SJCRH30 (cell line): ENCODE measurements at places on chromosomes 7 and 10.

DNA sequence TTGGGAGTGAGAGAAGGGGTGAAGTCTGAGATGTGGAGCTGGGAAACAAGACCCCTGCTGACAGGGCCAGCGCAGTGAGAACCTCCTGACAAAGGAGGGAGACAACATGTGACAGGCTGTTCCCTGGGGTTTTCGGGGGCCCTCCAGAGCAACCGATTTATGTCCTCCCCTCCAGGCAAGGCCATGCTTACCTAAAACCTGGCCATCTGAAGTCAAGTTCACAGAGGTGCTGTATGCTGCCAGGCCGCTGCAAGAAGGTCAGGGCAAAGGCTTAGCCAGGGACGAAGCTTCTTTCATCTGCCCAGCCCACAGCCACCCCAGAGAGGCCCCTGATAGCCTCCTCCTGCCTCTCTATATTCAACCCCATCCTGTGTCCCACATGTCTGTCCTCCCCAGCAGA lies 20.6 kb downstream of the NPC1L1 start:
- no peak for DNase-seq

DNA sequence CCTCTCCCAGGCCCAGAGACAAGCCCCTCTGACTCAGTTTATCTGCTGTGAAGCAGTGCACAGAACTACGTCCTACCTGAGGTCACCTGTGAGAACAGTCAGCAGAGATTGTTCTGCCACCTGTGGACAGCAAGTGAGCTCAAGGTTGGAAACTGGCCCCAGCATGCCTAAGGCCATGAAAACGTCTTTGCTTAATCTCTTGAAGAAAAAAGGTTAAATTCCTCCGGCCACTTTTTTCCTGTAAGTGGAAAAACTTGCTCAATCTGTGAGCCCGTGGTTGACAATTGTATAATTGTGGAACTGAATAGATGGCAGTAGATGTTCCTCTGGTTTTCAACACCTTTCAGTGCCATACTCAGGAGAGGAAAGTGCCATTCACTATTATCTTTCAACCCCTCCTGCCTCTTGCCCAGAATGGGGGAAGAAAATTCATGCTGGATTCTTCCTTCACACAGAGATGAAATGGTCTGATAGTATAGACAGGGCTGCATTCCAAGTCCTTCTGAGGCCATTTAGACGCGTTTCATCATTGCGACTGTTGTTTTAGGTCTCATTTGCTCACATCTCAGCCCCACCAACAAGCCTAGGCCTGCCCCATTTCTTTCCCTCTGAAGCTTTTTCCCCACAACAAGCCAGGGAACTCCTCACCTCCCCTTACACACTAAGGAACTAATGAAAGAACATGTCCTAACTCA lies 292.9 kb downstream of the FZD1 start:
- DNase-seq, result no peak

DNA sequence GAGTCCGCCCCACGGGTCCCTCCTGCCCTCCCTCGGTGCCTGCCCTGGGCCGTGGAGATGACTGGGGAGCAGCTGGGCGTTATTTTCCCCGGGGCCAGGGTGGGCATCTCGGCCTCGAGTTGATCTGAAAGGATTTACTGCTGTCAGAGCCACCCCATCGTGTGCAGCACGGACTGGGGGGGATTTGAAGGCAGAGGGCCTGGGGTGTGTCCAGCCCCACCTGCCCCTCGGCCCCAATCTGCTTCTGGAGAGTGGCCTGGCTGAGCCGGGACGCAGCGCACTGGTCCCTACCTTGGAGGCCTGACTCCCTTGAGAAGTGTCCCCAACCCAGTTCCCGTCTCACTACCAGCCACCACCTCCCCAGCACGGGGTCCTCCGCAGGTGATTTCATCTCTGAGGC lies 24.2 kb upstream of the PFKFB3 start:
- DNase-seq, result no peak

DNA sequence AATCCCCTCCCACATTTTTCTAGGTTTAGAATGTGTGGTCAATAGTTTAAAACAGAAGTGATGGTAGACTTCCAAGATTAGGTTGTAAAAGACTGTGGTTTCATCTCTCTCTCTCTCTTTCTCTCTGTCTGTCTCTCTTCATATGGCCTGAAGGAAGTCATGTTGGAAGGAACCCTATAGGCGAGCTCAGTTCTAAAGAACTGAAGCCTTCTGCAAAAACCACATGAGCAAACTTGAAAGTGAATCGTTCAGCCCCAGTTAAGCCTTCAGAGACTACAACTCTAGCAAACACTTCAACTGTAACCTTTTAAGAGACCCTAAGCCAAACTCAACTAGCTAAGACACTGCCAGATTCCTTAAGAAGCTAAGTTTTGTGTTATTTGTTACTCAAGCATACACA lies 707.5 kb upstream of the LRRTM3 start:
- no peak for DNase-seq

- DNase-seq, result no peak
These were observed 55.0 kb downstream of the PODXL start for GRCh38 chr7:131501422-131501821.

GRCh38 chr10:36943544-36943943 lies 181.9 kb upstream of the ANKRD30A start:
- DNase-seq, result no peak

DNA sequence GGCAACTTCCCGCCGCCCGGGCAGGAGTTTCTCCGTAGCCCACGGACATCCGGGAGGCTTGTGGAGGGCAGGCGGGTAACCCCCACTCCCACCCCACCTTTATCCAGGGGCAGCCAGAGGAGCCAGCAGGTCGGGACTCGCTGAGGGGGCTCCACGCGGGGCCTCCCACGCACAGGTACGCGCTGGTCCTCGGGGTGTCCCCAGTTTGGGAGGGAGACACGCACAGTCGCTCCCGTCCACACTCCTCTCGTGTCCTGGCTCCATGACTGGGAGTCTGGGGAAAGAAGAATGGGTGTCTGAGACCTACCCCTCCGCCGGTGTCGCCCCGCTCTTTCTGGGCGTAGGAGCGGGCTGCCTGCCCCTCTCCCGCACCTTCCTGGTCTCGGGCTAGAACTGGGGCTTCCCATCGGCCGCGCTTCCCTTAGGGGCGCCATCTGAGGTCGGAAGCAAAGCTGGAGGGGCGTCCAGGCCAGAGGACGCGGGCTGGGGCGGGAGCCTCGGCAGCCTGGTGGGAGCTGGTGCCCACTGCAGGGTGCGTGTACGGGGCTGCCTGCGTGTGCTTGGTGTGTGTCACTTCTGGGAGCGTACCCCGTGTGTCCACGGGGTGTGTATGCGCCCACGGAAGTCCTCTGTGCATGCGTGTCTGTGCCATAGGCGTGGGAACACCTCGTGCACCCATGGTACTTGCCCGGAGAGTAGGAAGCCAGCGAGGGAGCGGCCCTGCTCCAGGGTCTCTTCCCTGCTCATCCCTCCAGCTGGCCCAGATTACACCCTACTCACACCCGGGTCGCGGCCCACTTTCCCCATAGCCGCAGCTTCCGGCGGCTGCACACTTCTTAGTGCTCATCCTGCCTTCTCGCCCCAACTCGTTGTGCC lies 73.0 kb upstream of the LEP start:
- no peak for DNase-seq

DNA sequence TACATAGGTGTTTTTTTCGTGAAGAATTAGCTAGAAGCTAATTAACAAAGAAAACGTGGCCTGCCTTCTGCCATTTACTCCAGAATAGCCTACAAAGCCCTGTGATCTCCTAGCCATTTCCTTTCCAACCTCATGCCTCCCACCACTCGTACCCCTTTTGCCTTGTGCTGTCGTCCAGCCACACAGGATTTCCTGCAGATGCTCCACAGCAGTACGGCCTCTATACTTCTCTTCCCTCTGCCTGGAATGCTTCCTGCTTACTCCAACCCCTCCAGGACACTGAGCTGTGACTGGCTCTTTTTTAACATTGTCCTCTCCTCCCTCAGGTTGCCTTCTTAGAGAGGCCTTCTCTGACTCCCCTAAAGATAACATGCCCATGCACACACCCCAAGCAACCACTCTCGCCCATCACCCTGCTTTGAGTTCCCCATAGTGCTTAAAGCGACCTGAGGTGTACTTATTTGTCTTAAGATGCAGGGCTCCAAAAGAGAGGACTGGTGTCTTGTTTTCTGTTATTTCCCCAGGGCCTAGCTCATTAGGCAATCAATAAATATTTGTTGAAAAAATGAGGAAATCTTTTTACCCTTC lies 32.7 kb downstream of the STK17A start:
- DNase-seq, result no peak

DNA sequence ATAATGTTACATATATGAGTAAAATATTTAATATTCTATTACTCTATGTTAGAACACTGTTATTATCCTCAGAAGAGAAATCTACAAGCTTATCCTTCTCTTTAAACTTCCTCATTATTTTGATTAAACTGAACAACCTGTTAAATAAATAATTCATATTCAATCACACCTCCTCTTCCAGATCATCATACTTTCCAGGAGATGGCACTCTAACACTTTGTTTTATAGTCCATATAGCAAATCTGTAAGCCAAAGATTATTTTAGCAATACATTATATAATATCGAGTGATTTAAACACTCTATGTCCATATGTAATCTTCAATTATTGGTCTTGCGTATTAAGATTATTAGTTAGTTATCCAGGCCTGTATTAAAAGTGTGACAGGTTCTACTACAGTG lies 694.1 kb downstream of the ANKRD7 start:
- peak; percentile 36 for DNase-seq

DNA sequence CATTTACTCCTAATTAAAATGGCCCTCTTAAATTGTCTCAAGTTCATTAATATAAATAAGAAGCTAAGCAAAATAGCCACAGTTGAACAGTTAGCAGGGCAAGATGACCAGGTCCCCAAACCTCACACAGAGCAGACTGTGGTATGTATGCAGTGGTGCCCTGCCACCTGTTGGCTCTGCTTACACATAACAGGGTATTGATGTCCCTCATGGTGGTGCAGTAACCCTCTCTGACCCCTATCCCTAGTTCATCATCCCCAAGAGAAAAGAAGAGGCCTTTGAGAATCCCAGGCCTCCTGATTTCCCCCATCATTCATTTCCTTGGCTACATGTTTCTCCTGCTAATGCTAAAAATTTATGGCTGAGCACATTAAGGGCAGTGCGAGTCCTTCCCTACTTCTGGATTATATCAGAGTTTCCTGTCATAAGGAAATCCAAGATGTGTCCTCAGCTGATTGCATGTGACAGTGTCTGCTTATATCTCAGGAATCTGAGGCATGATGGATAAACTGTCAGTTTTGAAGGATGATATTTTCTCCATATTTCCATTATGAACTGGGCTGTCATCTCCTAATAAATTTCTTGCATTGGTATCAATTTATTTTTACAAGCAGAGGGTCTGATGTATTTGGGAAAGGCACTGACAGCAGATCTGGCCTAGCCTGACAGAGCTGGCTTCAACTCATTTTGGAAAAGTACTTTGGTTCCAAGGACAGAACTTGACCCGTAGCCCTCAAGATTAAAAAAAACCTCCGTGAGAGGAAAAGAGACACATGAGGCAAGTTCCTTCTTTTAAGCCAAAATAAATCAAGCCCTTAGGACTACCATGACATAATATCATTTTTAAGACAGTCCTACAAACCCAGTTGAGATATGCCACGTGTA lies 880.6 kb downstream of the LRMDA start:
- peak; percentile 17 for DNase-seq

GRCh38 chr7:64183126-64183742 lies 23.8 kb upstream of the ZNF735 start:
- DNase-seq, result peak; percentile 18

DNA sequence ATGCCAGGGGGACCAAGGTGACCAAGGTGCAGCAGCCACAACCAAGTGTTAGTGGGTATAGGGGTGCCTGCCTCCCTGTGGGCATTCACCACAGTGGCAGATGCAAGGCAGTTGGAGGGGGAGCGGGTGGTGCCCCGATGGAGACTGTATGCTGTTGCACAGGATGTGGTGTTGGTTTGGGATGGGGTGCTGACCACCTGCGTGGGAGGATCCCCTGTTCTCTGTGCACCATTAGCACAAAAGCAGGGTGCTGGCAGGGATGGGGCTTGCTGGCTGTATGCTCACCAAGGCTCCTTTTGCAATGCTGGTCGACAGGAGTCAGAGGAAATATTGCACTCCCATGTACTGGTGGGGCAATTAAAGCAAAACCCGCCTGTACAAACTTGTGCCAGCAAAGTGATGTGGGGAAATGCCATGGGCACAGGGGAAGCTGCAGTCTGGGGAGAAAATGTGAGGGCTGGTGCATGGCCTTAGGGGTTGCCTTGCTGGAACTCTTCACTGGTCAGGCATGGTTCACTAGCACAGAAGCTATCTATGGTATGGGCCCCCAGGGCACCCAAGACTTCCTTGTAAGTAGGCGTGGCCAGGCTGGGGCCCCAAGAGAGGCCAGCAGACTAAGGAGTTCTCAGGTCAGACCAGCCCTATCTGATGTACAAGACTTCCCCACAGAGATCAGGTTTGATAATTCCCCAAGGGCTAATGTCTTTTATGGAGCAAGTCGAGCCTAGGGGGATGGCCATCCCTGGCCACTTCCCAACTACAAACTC lies 51.9 kb upstream of the GNAT3 start:
- no peak for DNase-seq

DNA sequence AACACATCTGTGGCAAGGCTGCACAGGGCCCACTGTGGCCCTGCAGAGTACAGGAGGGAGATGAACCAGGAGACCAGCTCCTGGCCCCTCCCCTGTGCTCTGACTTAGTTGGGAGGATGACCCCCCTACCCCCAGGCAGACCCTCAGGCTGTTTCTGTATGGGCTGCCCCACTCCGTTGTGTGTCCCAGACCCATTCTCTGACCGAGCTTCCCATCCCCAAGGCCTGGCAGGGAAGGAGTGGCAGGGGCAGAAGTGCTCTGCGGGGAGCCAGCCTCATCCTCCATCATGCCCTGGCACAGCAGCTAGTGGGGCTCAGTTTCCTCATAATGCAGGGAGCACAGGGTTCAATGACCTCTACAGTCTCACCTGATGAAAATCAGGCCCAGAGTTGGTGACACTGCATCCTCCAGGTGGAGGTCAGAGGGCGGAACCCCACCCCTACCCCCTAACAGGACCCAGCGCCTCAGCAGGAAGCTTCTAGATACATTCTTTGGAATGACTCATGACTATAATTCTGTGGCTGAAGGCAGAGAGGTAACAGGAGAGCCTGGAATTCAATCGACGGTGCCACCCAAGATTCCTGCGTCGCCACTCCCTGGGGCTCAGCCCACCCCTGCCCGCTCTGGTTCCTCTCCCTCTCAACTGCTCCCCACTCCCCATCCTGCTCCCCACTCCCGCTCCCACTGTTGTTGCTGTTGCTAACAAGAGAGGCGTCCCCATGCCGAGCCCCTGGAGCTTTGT lies 18.2 kb downstream of the PODXL start:
- DNase-seq, result peak; percentile 70

DNA sequence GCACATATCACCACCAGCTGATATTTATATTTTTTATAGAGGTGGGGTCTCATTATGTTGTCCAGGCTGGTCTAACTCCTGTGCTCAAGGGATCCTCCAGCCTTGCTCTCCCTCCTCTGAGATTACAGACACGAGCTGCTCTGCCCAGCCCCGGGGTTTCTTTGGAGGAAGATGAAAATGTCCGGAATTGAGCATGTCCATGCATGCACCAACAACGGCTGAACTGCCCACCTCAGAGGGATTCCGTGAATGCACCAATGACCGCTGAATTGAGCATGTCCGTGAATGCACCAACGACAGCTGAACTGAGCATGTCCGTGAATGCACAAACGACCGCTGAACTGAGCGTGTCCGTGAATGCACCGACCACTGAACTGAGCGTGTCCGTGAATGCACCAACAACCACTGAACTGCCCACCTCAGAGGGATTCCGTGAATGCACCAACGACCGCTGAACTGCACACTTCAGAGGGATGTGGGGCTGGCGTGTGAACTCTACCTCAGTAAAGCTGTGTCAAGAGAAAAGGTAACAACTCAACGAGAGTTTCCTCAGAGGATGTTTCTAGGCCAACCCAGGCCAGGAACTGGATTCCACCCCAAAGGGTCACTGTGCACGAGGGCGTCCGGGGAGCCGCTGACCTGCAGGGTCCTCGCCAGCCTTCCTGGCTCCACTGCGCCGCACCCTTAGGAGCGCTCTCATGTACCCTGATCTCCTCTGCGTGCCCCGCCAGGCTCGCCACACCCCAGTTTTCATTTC lies 34.9 kb upstream of the INPP5A start:
- DNase-seq, result no peak
